WTC11 (cell line): ENCODE measurements at places on chromosomes 1 and 21. TPM values are rescaled to one million over a fixed set of nuclear protein-coding genes. Genes with fewer than 3 reads are reported as not detected.

GRCh38 chr21:46295177-46295770 lies 9.1 kb downstream of the YBEY start:
- DNase-seq, result no peak

DNA sequence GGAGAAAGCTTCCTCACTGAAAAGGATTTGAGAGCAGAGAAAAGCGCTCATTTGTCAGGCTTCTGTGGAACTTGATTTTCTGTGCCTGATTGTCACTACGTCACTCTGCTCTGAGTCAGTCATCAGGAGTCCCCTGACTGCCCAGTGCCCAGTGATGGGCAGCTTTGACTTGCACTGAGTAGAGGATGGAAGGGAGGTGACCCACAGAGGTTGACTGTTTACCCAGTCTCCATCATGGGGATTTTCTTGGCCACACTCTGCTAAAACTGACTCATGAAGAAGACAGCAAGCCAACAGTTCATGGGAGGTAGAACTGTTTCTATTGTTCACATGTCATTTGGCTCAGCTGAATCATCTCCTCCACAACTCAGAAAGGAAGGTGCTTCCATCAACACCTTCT lies 82.1 kb upstream of the DUSP10 start:
- no peak for DNase-seq

Gene PTGER3
- 0.46 to 0.66 TPM (median 0.50 TPM) in 3 replicates for total RNA-seq

Gene FCRL1
- not detected in 3 replicates for total RNA-seq

Gene SAMD11
- total RNA-seq, result 1.7 to 2.7 TPM (median 2.3 TPM) in 3 replicates
